ENCODE measurements at places on chromosomes 6 and 20.

- no peak for DNase-seq
Measured at GRCh38 chr20:5316188-5317158, at the start of gene PROKR2. TSS of gene PROKR2 (minus strand) at chr20:5316954. CDS start at chr20:5314369, 2,585 bp downstream.

DNA sequence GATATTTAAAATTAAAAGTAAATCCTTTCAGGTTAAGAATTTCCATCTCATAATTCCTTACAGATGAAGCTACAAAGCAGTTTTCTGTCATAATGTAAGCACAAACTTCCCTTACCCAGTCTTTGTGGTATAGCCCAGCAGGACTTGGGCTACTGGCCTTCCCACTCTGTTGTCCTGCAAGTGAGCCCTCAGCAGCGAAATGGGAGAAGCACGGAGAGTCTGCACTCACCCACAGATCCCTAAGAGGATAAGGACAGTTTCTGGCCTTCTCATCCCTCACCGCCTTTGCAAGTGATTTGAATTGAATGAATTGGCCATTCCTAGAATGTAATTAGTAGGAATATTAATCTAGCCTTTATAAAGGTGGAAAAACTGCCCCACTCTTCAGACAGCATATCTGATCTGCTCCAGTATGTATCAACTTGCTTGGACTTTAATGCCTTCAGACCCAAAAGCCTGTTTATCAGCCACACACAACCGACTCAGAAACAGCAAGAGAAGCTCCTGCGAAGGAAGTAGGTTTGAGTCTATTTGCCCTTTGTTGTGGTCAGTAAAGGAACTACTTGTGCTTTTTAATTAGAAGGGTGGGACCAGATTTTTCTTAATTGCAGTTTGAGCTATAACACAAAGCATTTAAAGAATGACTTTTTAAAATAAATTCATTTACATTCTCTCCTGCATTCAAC lies 29.9 kb upstream of the PRDM1 start:
- no peak for DNase-seq

DNA sequence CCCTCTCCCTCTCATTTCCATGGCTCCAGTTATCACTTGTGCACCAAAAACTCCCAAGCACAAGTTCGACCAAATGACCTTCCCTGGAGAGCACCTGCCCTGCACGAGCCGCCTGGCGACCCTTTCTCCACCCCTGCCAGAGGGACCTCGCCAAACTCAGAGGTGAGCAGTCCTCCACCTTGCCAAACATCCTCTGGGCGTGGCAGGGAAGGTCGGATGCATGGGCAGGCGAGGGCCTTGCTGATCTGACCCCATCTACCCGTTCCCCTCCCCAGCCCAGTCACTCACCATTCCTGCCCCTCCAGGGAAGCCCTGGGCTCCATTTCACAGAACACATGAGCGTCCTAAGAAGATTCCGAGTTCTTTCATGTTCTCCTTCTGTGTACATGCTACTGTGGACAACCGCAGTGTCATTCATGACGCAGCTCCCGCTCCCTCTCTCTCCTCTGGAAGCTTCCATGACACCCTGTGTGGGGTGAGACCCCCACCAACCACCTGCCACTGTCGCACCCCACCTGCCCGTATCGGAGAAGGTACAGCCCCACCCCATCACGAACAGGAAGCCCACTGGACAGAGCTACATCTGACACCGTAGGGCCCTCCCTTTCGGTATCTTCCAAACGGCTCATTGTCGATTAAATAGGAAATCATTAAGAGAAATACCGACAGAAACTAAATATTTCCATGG lies 104.3 kb downstream of the DACT2 start:
- no peak for DNase-seq

DNA sequence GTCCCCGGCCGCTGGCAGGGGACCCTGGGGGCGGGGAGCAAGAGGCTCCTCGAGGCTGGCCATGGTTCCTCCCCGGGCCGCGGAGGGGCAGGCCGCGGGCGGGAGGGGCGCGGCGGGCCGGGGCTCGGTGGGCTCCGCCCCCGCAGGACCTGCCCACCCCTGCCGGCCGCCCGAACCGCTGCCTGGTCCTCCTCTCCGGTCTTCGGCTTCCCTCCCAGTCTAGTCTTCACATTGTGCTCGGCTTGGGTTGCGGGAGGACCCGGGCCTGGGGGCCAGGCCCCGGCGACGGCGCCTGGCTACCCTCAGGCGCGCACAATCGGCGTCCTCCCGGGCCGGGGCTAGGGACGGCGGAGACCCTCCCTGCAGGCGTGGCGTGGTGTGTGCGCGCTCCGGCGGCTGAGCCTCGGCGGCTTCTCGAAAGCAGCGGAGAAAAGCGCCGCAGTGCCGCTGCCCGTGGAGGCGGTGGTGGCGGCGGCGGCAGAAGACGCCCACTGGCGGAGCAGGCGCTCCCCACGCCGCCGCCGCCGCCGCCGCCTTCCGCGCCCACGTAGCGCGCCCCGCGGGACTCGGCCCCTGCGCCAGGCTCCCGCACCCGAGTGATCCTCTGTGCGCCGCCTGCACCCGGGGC lies at the start of gene PDE10A:
Gene PDE10A (minus strand): TSS at position 493 of the 628 bp plus-strand sequence. CDS start 430 bp downstream, at position 63.
- DNase-seq = no peak

DNA sequence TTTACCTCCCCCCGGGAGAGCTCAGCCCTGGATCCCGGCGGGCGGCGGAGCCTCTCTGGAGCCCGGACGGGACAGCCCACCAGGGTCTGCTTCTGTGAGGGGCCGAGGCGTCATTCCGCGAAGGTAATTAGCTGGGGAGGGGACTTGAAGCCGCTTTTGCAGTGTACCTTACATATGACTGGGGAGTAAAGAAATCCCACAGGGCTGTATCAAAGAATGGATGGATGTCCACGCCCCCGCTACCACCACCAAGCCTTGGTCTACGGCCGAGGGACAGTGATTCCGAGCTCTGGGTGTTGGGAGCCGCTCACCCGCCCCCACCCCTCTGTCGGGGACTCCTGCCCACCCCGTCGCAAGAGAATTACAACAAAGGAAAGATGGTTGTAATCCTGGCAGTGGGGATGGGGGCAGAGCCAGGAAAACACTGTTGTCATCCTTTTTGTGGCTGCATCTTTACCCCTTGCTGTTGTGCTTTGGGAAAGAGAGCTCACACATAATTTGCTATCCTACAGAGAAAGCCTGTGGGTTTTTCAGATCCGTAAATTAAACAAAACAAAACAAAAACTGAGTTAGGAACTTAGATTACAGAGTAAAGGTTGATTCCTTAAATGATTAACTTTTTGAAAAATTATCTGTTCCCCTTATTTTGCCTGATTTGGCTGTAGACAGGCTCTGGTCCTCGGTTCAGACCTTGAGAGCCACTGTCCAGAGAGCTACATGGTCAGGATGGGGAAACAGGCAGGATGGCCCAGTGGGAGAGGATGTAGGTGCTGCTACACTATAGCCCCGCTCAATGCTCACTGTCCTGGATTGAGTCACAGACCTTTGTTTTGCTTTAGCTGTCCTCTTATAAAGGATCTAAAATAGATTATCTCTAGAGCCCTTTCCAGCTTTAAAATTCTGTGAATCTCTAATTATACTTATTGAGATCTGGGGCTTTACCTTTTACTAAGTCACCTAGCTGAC lies 997 bp upstream of the FBXO30 start:
- peak; percentile 35 for DNase-seq

GRCh38 chr6:1630212-1630770 lies 20.6 kb downstream of the FOXC1 start:
- no peak for DNase-seq

- DNase-seq = no peak
Measured at GRCh38 chr6:84743616-84744015, 20.8 kb downstream of the TBX18 start.
